SW480 (cell line): ENCODE measurements at places on chromosomes 11 and 22.
A peak's percentile ranks its signal among the peaks of the same experiment; 100 is the strongest.

GRCh38 chr22:50088096-50088495 is 1.7 kb upstream of the MOV10L1 start:
- DNase-seq: no peak

DNA sequence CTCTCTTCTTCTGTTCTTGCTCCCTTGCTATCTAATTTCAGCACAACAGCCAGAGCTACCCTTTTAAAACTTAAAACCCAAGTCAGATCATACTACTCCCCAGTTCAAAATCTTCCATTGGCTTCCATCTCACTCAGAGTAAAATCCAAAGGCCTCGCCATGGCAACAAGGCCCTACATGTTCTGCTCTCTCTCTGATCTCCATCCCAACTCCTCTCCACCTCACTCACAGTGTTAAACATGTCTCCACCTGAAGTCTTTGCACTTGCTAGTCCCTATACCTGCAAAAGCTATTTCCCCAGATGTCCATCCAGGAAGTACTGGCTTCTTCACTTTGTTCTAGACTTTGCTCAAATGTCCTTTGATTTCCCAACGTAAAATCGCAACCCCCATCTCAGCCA is 3.0 kb upstream of the GRAP2 start:
- no peak for DNase-seq

DNA sequence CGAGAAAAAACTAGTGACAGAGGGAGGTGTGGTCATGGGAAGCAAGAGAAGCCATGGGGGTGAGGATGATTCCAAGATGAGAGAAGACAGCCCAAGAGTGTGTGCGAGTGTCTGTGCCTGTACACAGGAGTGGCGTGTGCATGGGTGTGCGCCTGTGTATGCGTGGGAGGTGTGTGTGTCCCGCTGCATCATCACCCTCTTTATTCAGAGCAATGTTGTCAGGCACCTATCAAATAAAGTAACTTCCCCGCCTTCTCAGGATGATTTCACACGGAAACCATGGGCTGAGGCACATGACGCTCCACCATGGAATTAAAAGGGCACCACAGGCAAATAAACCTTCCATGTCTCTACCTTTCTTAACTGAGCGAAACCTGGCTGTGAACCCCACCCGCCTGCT is 24.6 kb downstream of the MS4A10 start:
- DNase-seq: peak; percentile 10

- no peak for DNase-seq
Observed at GRCh38 chr22:44270556-44270880, 42.2 kb downstream of the SHISAL1 start.

GRCh38 chr11:11213117-11213516 is 139.9 kb downstream of the CSNK2A3 start:
- DNase-seq: no peak

DNA sequence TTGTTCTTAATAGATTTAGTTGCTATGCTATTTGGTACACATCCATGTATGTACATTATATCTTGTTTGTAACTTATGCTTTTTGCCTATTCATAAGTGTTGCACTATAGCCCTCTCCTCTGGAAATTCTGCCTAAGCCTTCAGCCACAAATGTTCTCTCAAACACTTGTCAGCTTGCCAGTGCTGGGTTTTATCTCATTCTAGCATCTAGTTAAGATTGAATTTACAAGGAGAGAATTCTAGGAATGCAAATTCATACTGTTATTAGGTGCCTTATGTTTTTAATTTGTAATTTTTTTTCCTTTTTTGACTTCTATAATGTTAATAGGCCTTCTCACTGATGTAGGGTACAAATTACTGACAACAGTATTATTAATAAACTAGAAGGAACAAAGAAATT is 14.6 kb upstream of the CTSC start:
- DNase-seq: no peak

DNA sequence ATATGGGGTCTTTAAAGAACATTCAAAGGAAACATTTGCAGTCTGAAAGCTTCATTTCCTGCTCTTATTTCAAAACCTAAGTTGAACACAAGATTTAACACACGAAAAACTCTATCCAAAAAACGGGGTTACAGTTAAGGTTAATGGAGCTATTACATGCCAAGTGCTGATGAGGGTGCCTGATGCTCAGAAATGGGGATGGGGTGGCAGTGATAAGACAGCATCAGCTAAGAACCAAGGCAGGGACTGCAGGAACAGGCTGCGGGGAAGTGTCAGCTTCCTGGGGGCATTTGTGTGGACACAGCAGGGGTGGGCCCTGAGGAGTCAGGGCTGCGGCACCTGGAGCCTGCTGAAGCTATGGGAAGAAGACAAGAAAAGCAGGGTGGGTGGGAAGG is 12.2 kb downstream of the DGCR2 start:
- no peak for DNase-seq

DNA sequence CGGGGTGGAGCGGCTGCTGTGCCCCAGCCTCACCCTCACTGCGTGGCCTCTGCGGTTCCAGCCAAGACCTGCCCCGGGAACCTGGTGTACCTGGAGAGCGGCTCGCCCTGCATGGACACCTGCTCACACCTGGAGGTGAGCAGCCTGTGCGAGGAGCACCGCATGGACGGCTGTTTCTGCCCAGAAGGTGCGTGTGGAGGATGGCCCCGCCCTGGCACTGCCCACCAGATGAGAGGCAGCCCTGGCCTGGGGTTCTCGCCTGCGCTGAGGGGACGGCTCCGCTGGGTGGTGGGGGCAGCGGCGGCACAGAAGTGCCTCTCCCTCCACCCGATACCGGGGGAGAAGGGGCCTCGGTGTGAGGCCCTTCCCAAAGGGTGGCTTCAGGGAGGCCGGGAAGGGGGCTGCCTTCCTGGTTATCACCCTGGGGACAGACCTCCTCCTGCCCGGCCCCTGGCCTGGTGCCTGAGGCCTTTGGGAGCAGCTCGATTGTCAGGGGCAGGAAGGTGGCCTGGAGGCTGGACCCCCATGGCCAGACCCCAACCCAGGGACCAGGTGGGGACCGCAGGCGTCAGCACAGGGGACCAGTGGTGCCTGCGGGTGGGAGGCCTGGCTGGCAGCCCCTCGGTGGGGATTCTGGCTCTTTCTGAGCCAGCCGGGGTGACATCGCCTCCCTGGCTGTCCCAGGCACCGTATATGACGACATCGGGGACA is 7.1 kb downstream of the MUC2 start:
- DNase-seq: no peak

GRCh38 chr11:57974848-57975601 is 48.7 kb upstream of the OR9Q1 start:
- DNase-seq: no peak

GRCh38 chr11:65329478-65329877 is 4.2 kb upstream of the DPF2 start:
- no peak for DNase-seq

DNA sequence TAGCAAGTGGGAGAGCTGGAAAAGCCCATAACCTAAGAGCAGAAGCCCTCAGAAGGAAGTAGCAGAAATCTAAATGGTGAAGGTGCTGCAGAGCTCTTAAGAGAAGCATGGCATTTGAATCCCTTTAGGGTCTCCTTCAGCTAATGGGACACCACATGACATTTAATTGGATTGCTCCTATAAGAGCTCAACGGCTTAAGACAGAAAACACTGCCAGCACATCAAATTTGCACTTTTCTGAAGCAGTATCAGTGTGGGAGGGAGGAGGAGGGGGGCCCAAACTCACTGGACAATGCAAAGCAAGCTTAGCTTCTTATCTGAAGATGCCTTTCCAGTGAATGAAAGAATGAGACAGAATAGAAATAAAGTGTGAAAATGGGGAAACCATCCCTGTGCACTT is 287.9 kb upstream of the MTNR1B start:
- no peak for DNase-seq

- DNase-seq: no peak
Observed at GRCh38 chr11:124359566-124359965, 24.7 kb downstream of the OR8B2 start.

GRCh38 chr11:22203281-22203680 is 10.4 kb downstream of the ANO5 start:
- no peak for DNase-seq

- DNase-seq: no peak
Observed at GRCh38 chr22:19875061-19875530, 20.4 kb upstream of the GNB1L start.

DNA sequence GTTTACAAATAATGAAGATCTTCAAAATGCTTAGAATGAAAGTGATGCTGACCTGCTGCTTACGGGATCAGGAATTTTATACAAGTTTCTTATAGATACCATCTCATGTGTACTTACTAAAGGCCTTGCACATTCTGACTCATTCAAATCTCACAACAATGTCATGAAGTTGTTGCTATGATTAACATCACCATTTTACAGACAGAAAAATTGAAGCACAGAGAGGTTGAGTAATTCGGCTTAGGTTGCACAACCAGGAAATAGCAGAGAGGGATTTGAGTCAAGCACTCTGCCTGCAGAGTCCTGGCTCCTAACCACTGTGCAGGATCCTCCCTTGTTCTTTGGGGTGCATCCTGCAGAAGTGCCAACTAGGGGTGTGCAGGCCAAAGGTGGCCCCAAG is 471.9 kb downstream of the MIAT start:
- no peak for DNase-seq

DNA sequence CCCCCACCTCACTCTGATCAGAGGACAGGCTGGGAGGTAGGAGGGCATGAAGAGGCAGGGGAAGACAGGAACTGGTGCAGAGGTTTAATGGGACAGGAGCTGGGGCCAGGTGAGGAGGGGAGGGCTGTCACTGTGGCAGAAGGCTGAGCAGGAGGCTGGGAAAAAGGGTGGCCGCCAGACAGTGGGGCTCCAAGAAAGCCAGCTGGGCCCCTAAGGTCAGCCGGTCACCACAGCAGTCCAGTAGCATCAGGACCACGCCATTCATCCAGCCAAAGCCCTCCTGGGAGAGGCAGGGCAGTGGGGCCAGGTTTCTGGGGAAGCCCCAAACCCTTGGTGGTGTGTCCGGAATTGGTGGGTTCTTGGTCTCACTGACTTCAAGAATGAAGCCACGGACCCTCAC is 8.5 kb upstream of the TREH start:
- DNase-seq: no peak

GRCh38 chr11:116869610-116870009 is 32.2 kb upstream of the APOA1 start:
- no peak for DNase-seq

GRCh38 chr11:37322333-37323194 is 724.5 kb upstream of the RAG2 start:
- peak; percentile 6 for DNase-seq

- no peak for DNase-seq
Observed at GRCh38 chr22:23105919-23106318, 35.6 kb downstream of the GNAZ start.

- no peak for DNase-seq
Observed at GRCh38 chr11:17526326-17526725, 17.9 kb downstream of the USH1C start.

DNA sequence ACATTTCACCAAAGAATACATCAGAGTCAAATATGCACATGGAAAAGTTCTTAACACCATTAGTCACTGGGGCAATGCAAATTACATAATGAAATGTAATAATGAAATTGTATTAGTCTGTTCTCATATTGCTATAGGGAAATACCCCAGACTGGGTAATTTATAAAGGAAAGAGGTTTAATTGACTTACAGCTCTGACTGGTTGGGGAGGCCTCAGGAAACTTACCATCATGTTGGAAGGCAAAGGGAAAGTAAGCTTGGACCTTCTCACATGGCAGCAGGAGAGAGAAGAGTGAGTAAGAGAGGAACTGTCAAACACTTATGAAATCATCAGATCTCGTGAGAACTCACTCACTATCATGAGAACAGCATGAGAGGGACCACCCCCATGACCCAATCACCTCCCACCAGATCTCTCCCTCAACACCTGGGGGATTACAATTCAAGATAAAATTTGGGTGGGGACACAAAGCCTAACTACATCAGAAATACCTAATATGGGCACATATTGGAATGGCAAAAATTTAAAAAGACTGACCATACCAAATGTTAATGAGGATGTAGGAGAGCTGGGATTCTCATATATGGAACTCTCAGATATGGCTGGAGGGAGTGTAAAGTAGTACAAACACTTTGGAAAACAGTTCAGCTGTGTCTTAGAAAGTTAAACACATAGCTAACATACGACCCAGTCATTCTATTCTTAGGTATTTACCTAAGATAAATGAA is 65.1 kb upstream of the CD44 start:
- no peak for DNase-seq

- no peak for DNase-seq
Observed at GRCh38 chr11:22991196-22991595, 130.9 kb upstream of the CCDC179 start.

DNA sequence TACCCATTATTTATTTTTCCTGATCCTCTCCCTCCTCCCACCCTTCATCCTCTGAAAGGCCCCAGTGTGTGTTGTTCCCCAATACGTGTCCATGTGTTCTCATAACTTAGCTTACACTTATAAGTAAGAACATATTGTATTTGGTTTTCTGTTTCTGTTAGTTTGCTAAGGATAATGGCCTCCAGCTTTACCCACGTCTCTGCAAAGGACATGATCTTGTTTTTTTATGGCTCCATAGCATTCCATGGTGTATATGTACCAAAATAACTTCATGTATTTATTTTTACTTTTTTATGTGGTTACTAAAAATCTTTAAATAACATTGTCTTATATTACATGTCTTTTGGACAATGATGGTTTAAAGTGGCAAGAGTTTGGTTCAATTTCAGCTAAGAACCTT is 15.2 kb downstream of the PDGFD start:
- no peak for DNase-seq

DNA sequence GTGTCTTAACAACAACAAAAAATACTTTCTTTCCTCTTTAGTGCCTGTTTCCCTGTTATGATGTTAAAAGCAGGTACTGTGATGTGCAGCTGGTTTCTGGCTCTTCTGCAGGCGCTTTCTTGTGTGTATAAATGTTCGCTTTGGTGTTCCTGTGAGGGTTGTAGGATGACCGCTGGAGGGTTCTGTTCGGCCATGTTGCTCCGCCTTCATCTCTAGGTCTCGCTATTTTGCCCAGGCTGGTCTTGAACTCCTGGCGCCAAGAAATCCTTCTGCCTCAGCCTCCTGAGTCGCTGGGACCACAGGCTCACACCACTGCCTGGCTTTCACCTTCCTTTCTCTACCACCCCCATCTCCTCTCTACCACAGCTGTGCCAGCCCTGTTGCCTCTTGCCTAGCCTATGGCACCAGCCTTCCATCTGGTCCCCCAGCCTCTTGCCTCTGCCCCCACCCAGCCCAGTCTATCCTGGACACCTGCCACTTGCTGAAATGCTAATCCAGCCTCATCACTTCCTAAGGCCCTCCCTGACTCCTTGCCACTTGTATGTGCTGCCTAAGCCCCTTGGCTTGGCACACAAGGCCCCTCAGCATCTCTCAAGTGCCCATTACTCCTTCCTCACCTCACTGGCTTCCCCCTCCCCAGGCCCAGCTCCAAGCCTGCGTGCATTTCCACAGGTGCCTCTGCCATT is 5.5 kb downstream of the LRRC74B start:
- DNase-seq: no peak

DNA sequence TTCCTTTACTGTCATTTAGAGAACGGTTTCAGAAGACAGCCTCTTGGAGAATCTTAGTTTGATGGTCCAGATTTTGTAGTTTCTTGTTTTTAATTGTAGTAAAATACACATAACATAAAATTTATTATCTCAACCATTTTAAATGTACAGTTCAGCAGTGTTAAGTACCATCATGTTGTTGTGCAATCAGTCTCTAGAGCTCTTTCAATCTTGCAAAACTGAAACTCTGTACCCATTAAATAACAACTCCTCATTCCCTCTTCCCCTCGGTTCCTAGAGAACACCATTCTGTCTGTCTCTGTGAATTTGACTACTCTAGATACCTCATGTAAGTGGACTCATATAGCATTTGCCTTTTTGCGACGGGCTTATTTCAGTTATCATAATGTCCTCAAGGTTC is 69.8 kb downstream of the GRIK4 start:
- no peak for DNase-seq

GRCh38 chr11:27239305-27239942 is 123.6 kb downstream of the CCDC34 start:
- no peak for DNase-seq

- DNase-seq: no peak
Observed at GRCh38 chr11:125364121-125364826, 131.8 kb downstream of the FEZ1 start.
